ENCODE measurements at places on chromosomes 12 and 14.
A peak's percentile ranks its signal among the peaks of the same experiment; 100 is the strongest.

- no peak for DNase-seq
These were observed 68.6 kb downstream of the ACTN1 start for GRCh38 chr14:68910540-68910939.

GRCh38 chr14:71742485-71742884 lies 189.7 kb upstream of the RGS6 start:
- no peak for DNase-seq

DNA sequence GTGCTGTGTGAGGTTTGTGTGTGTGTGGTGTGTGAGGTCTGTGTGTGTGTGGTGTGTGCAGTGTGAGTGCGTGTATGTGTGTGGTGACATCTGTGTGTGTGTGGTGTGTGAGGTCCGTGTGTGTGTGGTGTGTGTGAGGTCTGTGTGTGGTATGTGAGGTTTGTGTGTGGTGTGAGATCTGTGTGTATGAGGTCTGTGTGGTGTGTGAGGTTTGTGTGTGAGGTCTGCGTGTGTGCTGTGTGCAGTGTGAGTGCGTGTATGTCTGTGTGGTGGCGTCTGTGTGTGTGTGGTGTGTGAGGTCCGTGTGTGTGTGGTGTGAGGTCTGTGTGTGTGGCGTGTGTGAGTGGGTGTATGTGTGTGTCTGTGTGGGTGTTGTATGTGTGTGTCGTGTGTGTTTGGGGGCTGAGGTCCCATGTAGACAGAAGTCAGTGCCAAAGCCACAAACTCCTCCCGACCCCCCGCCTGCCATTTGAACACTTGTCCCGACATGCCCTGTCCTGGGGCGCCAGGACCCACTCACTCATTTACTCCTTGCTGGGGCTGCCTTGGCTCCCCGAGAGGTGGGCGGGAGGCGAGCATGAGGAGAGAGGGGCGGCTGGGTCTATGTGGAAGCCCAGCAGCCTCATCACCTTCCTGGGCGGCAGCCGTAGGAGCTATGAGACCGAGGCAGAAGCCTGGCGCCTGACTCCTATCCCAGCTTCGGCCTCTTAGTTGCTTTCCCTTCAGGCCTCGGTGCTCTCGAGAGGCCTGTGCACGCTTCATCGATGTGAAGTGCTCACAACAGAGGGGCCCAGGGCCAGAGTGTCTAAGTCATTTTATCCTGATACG lies 20.5 kb downstream of the RILPL1 start:
- DNase-seq, result no peak

DNA sequence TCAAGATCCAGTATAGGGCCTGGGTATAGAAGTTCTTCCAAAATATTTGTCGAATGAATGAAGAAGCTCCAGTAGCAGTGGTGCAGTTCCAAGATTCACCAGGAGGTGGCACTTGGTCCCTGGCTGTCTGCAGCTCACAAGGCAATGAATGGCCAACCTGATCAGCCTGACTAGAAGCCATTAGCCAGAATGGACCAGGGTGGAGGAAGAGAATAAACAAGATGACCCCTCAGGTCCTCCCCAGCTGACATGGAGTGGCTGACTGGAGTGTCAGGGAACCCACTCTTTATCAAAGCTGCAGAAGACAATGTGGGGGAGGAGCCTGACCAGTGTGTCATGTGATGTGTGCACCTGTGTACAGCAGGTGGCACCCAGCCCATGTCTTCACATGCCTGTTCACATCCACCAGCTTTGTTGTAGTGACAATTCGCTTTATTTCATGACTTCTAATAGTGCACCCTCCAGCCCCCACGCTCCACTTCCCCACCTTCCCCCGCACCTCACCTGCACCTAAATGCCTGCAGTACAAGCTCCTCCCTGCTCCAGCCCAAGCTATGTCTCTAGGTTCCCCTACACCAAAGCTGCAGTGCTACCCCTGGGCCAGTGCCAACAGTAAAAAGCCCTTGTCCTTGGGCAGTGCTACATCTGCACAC lies 3.0 kb downstream of the LTBP2 start:
- peak; percentile 87 for DNase-seq

DNA sequence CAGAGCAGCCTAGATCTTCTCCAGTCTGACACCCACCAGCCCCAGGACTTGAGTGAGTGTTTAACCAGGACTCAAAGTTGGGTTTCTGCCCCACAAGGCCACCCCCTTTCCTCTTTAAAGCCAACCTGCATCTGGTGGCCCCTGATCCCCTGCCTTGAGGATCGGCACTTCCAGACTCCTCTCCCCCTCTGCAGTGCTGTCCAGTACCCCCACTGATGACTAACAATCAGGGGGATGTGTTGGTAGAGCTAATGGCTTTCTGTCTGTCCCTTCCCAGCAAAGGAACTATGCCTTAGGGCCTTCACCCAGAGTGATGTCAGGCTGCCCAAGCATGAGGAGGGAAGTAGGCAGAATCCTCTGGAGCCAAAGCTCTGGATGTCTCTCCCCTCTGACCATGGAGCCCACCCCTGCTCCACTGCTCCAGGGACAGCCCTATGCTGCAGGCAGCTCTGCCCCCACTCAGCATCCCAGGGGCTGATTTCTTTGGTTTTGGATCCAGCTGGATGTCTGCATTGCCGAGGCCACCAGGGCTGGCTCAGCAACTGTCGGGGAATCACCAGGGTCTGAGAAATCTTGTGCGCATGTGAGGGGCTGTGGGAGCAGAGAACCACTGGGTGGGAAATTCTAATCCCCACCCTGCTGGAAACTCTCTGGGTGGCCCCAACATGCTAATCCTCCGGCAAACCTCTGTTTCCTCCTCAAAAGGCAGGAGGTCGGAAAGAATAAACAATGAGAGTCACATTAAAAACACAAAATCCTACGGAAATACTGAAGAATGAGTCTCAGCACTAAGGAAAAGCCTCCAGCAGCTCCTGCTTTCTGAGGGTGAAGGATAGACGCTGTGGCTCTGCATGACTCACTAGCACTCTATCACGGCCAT lies 42.9 kb downstream of the DAD1 start:
- DNase-seq, result no peak
